CD4-positive, alpha-beta T cell treated with Interleukin-6 at 100 ng/mL for 8 hours (primary cell): ENCODE measurements at places on chromosomes 5 and 9.

GRCh38 chr5:10452768-10453331 is 11.2 kb downstream of the ROPN1L start:
- peak; percentile 57 for DNase-seq

- DNase-seq = peak; percentile 18
Observed at GRCh38 chr9:70352802-70353201, 61.7 kb downstream of the KLF9 start.

GRCh38 chr9:121268851-121269641 is 1.1 kb downstream of the GSN start:
- DNase-seq = no peak

GRCh38 chr5:135834639-135835529 is at the start of gene SLC25A48:
TSS of gene SLC25A48 (plus strand) at chr5:135834663. CDS start at chr5:135834848, 185 bp downstream.
- no peak for DNase-seq

DNA sequence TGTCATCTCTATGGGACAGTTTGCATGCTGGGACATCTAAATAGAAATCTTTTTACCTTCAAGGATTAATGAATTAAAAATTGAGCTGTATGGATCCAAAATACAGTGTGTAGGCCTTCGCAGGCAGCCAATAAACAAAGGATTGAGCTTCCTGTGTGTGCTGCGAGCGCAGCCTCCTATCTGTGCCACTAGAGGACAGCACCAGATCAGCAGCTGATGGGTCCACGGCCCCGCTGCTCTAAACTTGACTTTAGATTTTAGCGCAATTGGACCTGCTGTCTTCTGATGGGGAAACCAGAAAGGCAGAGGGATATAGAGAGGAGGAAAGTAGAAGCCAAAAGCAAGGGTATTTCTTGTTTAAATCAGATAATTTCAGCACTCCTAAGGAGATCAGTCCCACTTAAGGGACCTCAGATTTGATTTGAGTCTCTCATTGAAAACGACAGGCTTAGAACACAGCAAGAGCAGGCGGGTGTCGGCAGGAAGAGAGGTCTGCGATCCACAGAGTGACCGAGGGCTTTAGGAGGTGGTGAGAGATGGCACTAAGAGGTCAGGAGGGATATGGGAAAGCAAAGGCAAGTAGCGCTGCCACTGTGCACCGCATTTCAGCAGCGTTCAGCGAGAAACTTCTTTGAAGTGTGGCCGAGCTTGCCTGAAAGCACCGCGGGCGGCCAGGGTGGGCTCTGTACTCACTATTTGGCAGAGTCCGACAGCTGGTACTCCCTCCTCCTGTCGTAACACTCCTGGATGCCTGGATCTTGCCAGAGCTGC is 214.3 kb downstream of the GNA14 start:
- peak; percentile 42 for DNase-seq
